Epithelial cell of proximal tubule (primary cell): ENCODE measurements at places on chromosomes 6 and 20. TPM values are rescaled to one million over a fixed set of nuclear protein-coding genes. Genes with fewer than 3 reads are reported as not detected.

Gene BEND3
- total RNA-seq, result 2.8 and 3.8 TPM in 2 replicates

Gene BIRC7
- total RNA-seq, result 1.1 and 10.6 TPM in 2 replicates

- no peak for DNase-seq
Observed at GRCh38 chr6:114830515-114830914, 487.7 kb upstream of the HS3ST5 start.

DNA sequence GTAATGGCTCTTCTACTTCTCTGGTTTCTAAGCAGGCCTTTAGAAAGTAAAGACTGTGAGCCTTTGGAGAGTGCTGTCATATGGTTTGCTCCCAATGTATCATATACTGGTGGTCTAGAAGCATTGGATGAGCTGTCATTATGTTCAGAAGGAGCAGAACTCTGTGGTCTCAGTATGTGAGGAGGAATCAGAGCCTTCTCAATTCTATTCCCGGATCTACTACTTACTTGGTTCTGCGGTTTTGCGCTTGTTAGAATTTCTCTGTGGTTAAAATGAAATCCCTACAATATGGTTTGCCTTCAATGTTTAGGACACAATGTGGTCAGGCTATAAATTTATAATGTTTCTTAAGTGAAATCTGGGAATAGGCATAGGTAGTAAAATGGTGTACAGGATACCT, 64.6 kb downstream of the RWDD2A start:
- no peak for DNase-seq

- no peak for DNase-seq
Observed at GRCh38 chr6:95084867-95085266, 492.5 kb upstream of the MANEA start.
